Left lung (tissue), 14 donors: ENCODE measurements at places on chromosomes 11 and 22. TPM values are rescaled to one million over a fixed set of nuclear protein-coding genes. Genes with fewer than 3 reads are reported as not detected.
A peak's percentile ranks its signal among the peaks of the same experiment; 100 is the strongest.

- DNase-seq, result peak; percentile 24
Measured at GRCh38 chr22:49733631-49734030, 94.0 kb downstream of the BRD1 start.

DNA sequence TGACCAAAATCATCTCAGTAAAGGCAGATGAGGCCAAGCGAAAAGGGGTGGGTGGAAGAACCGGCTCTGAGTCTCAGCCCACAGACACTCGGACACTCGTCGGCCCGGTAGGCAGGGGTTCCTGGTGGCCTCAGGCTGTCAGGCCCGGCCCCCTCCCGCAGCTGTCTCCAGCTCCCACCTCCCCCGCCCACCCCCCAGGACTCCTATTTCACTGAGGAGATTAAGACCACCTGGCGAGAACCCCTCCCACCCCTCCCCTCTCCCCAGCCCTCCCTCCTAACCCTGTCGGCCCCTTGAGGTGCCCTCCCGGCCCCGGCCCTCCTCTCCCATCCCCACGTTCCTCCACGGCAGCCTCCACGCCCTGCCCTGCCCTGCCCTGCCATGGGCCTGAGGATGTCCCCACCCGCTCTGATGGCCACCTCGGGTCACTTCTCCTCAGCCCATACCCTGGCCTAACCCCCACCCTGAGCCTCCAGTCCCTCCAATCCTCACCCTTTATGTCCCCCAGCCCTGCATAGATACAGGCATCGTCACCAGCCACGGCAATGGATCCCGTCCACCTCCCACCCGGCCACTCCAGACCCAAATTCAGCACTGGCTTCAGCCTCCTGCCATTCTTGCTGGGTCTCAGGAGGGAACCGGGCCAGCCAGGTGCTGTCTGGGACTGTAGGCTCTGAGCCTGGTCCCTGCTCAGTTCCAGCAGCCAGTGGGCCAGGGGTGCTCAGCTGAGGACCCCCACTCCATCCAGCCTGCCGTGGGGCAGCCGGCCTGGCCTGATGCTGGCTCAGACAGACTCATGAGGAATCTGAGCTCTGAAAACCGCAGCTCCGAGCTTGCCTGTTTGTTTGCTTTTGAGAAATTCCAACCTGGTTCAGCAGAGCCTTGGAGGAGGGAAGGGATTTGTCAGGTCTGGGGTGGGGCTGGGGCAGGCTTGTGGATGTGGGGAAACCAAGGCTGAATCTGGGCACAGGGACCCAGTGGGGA lies 9.8 kb upstream of the TBX1 start:
- DNase-seq, result no peak

GRCh38 chr11:64638018-64638665 lies 47.1 kb downstream of the SLC22A12 start:
- DNase-seq, result no peak

GRCh38 chr22:24589518-24590030 lies 3.3 kb downstream of the LRRC75B start:
- no peak for DNase-seq

GRCh38 chr22:35367331-35367886 lies 13.5 kb upstream of the HMOX1 start:
- DNase-seq, result no peak

DNA sequence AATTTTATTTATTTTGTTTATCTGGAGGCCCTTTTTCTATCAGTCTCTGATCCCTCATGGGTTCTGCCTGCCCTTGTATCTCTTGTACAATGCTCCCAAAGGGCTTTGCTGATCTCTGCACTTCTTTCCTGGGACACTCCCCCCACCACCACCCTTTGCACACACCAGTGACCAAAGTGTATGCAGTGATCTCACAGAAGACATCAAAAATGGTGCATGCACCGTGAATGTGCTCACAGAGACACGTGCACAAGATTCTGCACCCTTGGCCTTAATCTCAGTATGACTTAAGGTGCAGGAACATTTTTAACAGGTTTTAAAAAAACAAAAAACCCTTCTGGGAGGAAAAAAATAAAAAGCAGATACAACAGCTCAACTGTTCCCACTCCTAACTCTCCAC lies 12.2 kb upstream of the ADSL start:
- no peak for DNase-seq

DNA sequence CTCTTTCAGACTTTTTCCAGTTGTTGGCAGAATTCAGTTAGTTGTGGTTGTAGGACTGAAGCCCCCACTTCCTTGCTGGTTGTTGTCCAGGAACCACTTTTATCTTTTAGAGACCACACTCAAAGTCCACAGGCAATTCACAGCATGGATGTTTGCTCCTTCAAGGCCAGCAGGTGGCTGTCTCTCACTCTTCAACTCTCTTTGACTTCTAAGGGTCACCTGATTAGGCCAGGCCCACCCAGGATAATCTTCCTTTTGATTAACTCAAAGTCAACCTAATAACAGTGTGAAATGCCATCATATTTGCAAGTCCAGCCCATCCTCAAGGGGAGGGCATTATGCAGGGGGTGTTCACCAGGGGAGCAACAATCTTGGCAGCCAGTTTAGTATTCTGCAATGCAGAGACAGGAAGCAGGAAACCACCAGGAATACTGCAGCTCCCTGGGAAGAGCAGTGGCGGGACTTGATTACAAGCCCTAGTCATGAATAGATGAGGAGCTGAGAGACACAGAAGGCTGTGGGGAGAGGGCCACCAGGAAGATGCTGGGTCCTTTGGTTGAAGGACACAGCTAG lies 52.4 kb downstream of the LRRC74B start:
- no peak for DNase-seq

DNA sequence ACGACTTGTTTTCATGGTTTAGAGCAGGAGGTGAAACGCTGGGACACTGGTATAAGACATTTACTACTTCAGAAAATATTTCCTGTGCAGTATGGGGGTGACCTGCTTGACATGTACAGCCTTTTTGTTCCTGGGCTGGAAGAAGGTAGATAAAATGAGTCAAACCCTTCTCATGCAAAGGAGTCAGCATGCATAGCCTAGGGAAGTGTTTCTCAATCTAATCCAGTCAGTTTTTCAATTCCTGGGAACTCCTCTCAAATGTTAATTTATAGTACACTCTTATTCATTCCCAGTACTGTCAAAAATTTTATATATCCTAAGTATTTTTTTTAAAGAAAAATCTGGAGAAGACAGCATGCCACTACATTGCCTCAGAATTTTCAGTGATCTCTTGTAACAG lies 154.7 kb upstream of the GUCY1A2 start:
- DNase-seq, result no peak

DNA sequence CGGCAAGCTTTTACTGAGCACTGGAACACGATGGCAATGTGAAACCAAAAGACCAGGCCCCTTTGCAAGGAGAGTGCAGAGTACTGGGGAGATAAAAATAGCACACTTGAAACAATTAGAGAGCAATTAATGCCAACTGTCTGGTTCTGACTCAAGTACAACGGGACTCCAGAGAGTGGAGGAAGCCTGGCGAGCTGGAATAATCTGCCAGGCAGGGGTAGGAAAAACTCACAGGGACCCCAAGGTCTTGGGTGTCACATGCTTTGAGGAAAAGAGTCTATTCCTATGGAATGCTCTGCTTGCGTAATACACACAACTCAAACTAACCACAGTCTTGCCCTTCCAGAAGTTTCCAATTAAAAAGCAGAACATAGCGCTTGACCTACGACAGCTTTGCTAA lies 113.0 kb upstream of the CLMP start:
- no peak for DNase-seq

DNA sequence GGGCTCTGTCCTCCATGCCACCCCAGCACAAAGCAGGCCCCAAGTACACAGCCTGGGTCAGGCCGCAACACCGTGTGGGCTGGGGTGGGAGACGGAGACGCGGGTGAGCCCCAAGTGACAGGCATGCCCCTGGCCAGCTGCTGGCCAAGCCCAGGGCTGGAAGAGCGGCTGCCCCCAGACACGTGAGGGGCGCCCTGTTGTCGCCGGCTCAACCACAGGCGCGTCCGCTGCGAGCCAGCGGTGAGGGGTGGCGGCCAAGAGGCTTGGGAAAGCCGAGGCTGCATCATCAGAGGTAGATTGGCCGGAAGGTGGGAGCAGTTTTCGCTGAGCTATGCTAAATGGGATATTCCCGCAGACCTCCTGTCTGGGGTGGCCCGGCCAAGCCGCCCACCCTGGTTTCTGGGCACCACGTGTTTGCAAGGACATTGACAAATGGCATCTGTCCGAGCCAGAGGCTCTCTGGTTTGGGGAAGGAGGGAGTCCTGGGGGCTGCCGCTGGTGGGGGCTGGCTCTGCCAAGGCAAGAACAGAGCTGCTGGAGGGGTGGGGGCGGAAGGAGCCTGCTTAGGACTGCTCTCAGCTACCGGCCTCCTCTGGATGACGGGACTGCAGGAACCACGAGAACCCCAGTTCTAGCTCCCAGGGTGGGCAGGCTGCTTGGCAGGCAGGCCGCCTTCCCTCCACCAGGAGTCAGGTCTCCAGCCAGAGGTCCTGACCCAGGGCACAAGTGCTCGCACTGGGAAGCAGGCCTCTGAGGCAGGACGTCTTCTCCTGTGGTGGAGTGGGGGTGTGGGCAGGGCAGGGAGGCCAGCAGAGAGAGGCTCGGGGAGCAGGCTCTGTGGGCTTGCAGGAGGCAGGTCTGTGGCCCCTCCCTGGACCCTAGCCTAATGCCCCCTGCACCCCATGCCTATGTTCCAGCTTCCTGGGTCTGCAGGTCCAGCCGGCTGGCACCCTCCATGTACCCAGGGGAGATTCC lies 552 bp downstream of the PRR33 start:
- DNase-seq, result no peak

DNA sequence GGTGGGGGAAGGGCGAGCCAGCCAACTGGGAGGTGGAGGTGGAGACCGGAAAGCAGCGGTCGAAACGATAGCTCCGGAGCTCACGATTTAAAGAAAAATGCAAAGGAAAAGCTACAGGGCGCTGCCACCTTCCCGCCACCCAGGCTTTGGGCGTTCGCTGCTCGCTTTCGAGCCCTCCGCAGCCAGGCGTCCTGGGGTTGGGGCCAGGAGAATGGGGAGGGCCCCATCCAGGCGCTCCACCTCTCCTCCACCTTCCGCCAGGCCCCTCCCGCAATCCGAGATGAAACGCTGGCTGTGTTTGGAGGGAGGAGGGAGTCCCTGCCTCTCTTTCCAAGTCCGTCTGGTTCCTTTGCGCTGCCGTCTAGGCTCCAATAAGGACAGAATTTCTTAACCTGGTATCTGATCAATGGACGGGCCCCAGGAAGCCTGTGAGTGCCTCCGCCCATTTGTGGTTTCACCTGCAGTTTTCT lies 483 bp upstream of the ABTB2 start:
- peak; percentile 86 for DNase-seq

- no peak for DNase-seq
Measured at GRCh38 chr22:30073743-30074142, 6.5 kb upstream of the HORMAD2 start.

- no peak for DNase-seq
Measured at GRCh38 chr11:84675396-84676025, 951.6 kb downstream of the DLG2 start.

DNA sequence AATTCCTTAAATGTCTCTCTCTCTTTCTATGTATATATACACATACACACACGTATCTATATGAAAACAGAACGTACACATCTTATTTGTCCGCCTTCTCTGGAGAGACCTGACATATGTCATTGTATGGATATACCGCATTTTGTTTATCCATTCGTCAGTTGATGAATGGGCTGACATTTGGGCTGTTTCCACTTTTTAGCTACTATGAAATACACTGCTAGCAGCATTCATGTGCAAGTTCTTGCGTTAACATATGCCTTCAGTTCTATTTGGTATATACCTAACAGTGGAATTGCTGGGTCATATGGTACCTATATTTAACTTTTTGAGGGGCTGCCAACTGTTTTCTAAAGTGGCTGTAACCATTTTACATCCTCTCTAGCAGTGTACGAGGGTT lies 18.0 kb upstream of the DNAJB13 start:
- DNase-seq, result no peak

- DNase-seq, result no peak
Measured at GRCh38 chr22:47574556-47574955, 812.1 kb downstream of the TBC1D22A start.

- DNase-seq, result no peak
Measured at GRCh38 chr22:41526226-41526829, 17.9 kb downstream of the POLR3H start.

GRCh38 chr11:117492578-117493251 lies 165.1 kb downstream of the CEP164 start:
- DNase-seq, result no peak

- no peak for DNase-seq
Measured at GRCh38 chr11:73330569-73331093, 22.6 kb downstream of the ARHGEF17 start.

- DNase-seq, result no peak
Measured at GRCh38 chr11:28303477-28304191, 195.4 kb downstream of the METTL15 start.

DNA sequence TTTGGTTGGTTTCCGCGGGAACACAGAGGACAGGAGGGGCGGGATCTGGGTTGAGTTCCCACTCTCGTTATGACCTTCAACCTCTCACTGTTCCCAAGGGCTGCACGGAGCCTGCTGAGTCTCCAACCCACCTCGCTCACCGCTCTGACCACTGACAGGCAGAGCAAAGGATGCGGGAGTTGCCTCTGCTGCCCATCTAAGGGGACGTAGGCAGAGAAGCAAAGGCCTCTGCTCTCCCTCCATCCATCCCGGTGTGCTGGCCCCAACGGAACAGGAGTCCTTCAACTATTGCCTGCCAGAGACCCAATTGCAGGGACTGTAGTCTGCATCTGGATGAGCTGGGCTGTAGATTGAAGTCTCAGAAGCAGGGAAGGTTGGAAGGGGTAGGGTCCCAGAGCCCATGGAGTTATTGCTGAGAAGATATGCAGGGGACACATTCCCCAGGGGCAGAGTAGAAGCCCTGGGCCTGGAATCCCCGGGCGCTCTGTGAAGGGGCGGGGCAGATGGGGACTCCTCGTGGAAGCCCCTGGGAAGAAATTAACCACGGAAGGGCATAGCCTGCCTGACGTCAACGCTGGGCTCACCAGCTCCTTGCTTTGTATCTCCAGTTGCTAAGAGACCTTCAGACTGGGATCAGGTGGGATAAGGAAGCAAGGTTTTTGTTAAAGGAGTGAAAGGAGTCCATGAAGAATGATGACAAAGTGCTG lies 12.7 kb upstream of the FXYD2 start:
- no peak for DNase-seq

GRCh38 chr11:15621565-15621964 lies 506.8 kb downstream of the INSC start:
- DNase-seq, result no peak

- DNase-seq, result no peak
Measured at GRCh38 chr11:134544095-134544815, 132.2 kb upstream of the B3GAT1 start.

DNA sequence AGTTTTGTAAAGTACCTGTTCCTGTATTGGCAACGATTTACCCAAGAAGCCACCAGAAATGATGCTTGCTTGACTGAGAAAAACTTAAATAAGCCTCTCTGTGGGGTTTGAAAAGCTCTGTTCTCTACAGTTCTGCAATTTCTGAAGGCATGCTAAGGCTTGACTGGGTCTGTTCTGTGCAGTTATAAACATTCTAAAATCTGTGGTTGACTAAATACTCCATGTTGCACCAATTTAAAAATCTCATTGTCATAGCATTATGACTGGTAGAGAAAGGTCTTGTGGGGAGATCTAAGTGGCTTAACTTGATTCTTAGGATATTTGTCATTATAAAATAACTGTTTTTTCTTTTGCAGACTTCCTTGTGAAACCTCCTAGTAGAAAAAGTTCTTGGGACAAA lies 73.7 kb downstream of the MTMR3 start:
- DNase-seq, result no peak

GRCh38 chr22:39351689-39352214 lies 2.0 kb downstream of the SYNGR1 start:
- DNase-seq, result no peak

GRCh38 chr22:24518771-24519485 lies 23.8 kb downstream of the UPB1 start:
- no peak for DNase-seq

OR5P2 gene
- 0.15 TPM for polyA plus RNA-seq

LDHAL6A gene
- polyA plus RNA-seq, result 0.56 TPM

NPAS4 gene
- polyA plus RNA-seq, result 0.27 TPM

LUZP2 gene
- 4.6 TPM for polyA plus RNA-seq

LIPT2 gene
- 6.3 TPM for polyA plus RNA-seq
